ENCODE measurements at places on chromosomes 13 and 19.

GRCh38 chr19:10417541-10418234, 2.6 kb upstream of the PDE4A start:
- no peak for DNase-seq

GRCh38 chr19:7550987-7551761, 15.7 kb downstream of the PNPLA6 start:
- no peak for DNase-seq

DNA sequence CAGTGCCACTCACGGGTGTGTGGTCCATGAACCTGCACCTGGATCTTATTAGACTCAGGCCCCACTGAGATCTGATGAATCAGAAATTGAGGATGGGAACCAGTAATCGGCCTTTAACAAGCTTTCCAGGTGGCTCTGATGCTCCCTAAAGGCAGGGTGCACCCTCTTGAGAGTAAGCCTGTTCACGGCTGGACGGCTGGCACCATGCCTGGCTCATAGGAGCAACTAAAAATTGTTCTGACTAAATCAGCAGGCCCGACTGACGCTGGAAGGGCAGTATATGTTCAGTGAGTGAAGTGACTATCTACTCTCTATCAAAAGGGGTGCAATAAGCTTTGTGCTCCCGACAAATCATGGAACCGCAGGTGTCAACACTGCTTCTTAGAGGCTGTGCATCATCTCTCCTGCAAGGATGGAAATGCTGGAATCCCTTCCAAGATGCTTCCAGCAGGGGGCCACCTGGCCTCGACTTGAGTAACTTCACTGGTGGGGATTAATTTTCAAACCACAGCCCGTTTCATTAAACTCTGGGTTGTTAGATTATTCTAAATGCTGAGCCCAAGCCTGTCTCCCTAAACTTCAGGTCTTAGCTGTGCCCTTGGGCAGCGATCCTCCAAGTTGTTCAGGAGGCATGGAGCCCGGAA, 28.4 kb downstream of the TMTC4 start:
- DNase-seq, result no peak

- DNase-seq, result no peak
These were observed 13.8 kb upstream of the SLITRK1 start for GRCh38 chr13:83895994-83896580.

DNA sequence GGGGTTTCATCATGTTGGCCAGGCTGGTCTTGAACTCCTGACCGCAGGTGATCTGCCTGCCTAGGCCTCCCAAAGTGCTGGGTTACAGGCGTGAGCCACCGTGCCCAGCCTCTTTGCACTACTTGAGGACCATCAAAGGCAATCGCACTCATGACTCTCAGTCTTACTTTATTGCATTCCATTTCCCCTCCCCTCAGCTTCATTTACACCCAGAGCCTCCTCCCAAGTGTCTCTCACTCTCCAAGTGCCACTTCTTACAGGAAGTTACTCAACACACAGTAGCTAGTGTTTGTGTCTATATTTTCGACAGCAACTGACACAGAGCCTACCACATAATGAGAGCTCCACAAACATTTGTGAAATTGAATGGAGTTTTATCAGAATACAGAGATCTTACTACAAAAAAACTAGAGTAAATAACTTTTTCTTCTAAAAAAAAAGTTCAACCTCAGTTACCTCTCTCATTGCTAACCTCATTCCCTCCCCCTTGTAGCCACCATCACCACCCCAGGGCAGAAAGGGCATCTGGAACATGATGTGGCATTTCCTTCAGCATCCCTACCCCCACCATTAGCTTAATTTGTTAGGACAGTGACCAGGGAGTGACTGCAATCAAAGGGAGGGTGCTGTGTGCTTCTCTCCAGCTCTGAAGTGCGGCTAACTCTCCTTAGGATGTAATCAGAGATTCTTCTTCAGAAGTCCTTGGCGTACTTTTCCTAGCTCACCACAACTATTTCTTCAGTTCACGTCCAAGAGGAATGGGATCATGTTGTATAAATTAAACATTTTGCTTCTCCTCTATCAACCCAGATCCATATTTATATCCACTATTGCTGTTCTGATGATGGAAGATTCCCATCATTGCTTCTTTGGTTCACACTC, 17.0 kb upstream of the RUBCNL start:
- DNase-seq, result no peak

GRCh38 chr19:53131727-53132126, 983 bp downstream of the ZNF415 start:
- no peak for DNase-seq

- DNase-seq, result no peak
These were observed 811 bp upstream of the PRMT1 start for GRCh38 chr19:49676136-49676783.

GRCh38 chr13:113724780-113725315, 34.2 kb upstream of the TMEM255B start:
- DNase-seq, result no peak

DNA sequence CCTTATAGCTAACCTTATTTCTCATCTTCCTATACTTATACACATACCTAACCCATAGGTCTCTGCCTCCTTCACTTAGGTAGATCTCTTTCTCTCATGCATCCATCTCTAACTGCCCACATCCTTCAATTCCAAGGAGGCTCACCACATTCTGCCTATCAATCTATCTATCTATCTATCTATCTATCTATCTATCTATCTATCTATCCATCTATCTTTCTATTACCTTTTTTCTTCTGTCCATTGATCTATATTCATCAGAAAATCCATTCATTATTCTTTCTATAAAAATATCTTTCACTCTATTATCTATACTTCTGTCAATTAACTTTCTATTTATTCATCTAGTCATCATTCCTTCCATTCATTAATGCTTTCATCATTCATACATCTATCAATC, 11.1 kb upstream of the CYP2A7 start:
- no peak for DNase-seq

Measured in cortex of kidney (tissue), 1 donor.